ENCODE measurements at places on chromosomes 11 and 22.
A peak's percentile ranks its signal among the peaks of the same experiment; 100 is the strongest.

DNA sequence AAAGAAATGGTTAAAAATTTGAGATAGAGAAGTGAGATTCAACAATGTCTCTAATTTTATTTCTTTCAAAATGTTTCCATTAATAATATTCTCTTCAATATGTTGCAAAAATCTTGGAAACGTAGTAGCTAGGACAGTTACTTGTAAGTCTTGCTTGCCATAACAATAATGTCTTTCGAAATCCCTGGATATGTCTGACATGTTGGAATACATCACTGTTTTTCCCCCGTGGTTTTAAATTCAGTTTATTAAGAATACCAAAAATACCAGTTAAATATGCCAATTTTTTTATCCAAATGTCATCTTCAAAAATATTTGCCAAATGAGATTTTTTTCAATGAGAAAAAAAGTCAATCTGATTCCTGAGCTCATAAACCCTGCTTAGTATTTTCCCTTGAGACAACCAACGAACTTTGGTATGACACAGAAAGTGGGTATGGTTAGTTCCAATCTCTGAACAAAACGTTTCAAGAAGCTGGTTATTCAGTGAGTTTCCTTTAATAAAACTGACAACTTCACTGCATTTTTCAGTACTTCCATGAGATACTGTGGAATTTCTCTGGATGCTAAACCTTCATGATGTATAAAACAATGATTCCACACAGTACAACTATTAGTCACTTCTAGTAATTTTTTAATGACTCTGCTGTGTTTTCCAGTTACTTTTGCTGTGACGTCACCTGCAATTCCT is 36.7 kb upstream of the AMPD3 start:
- DNase-seq, result peak; percentile 45

GRCh38 chr11:113519989-113520613 is 44.9 kb upstream of the DRD2 start:
- DNase-seq, result peak; percentile 35

- DNase-seq, result peak; percentile 44
Observed at GRCh38 chr11:107583629-107584195, 7.2 kb upstream of the ELMOD1 start.

DNA sequence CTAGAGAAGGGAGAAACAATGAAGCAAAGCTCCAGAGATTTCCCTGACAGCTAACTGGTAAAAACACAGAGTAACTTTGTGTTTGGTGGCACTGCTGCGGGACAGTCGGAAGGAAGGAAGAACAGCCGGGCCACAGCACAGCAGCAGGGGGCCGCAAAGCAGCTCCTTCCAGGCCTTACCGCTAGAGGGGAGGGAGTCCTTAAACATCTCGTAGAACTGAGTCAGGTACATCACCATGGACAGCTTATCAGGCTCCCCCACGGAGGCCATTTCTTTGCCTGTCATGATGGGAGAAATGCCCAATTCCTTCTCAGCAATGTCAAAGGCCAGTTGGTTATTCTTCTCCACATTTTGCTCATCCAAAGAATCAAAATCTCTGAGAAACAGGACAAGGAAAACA is 114.6 kb upstream of the BID start:
- DNase-seq, result peak; percentile 31

DNA sequence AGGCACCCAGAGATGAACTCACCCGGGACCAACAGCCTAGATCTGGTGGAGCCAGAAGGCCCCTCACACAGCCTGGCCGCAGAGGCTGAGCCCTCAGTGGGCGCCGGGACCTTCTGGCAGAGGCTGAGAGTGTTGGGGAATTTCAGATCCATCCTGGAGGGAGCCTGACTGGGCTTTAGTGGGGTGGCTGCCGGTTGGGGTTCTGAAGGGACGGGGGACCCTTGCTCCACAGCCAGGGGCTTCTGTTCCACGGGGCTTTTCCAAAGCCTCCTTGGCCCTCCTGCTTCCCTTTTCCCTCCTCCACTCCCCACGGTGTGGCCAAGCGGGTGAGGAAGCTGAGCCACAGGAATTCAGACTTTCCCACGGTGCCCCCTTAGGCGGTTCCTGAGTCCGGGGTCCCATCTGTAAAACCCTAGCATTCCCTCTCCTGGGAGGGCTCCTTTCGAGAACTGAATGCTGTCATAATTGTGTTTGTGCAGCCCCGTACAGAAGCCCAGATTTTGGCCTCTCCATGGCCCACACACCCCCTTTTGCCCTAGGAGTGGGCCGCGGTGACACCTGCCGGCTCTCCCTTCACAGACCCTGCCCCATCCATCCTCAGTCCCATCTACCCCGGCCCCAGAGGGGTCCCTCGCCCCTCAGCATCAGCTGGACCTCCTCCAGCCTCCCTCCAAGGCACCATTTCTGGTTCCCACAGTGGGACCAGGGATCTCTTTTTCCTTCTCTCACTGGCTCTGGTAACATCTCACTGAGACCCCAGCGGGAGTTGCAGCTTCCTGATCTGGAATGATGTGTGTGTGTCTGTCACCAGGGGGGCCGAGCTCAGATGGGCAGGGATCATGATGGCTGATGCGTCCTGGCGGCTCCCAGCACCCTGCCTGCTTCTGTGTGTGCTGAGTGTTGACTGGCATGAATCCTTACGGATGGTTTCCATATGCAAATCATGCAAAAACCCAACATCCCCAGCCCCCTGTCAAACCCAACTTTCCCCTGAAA is 1048.4 kb downstream of the TBC1D22A start:
- DNase-seq, result no peak

GRCh38 chr11:3737386-3737933 is 59.9 kb downstream of the NUP98 start:
- no peak for DNase-seq

Measured in fibroblast of skin of right quadriceps (primary cell).